ENCODE measurements at places on chromosomes 13 and 19.

- no peak for DNase-seq
Observed at GRCh38 chr19:16235811-16236652, 38.3 kb downstream of the AP1M1 start.

GRCh38 chr13:108933061-108933460 lies 303.6 kb downstream of the MYO16 start:
- DNase-seq: no peak

- DNase-seq: peak; percentile 44
Observed at GRCh38 chr13:43720780-43721397, 65.9 kb downstream of the ENOX1 start.

GRCh38 chr13:97268772-97269171 lies 46.6 kb downstream of the MBNL2 start:
- no peak for DNase-seq
